ENCODE measurements at places on chromosomes 5 and 9.
A peak's percentile ranks its signal among the peaks of the same experiment; 100 is the strongest.

DNA sequence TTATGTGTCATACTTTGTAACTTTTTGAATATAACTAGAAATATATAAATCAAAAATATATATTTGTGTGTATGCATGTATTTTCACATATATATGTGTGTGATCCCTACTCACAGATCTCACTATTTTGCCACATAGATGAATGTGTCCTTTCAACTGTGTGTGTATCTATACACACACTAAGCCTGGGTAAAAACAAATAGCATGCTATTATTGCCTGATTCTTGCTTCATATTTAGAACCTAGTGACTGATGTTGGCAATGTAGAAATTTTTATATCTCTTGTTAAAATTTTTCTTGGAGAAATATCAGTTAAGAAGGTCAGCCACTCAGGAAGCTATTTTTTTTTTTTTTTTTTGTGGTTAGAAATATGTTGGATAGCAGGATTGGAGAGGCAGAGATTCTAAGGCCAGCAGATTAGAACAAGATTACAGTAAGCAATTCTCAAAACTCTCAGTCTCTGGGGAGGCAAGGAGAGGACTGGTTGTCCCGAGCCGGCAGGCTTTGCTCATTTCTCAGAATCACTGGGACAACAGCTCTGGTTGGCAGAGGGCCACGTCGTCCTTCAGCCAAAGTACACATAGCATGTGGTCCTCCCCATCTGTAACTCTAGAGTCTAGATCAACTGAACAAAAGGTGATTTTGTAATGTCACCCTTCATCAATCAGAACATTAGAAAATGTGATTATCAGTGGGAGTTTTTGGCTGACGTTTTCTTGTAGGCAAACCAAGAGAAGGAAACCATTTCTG lies 19.7 kb downstream of the C6 start:
- DNase-seq, result no peak

GRCh38 chr5:36741128-36741527 lies 134.7 kb downstream of the SLC1A3 start:
- no peak for DNase-seq

GRCh38 chr5:34854459-34855174 lies 15.7 kb downstream of the TTC23L start:
- DNase-seq, result no peak

DNA sequence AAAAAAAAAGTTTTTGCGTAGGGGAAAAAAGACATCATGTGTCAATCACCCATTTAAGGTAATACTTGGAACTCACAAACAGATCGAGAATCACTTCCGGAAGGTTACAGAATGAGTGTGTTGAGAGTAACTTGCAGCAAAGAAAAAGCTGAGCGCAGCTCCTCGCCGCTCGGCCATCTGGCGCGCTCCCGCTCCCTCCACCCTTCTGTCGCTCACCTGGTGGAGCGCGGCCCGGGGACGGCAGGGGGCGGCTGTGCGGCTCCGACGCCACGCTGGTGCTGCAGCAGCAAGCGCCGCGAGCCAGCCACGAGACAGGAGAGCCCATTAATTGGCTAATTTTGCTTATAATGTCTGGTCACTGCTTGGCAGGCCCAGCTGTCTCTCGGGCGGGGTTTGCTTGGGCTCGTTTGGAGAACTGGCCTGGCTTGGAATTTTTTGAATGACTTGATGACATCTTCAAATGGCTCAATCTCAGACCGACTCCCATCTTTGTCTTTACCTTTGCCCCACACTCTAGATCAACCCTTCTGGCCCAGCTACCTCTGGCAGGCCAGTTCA lies 601.8 kb downstream of the CCDC171 start:
- DNase-seq, result no peak

GRCh38 chr9:134789168-134789567 lies 91.4 kb upstream of the FCN2 start:
- DNase-seq, result no peak

DNA sequence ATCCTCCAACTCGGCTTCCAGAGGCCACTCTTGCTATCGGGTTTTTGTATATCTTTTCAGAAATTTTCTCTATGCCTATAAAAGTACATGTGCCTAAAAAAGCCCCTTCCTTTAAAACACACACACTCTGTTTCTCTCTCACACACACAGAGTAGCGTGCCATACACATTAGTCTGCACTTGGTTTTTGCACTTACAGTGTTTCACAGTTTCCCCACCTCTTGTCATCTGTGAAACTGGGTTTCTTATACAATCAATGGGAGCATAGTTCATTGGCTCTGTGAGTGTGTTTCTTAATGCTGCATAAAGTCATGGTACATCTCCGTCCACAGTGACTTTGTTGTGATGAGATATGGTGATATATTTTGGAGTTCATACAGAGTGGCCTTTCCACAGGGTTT lies 664 bp upstream of the IGFBPL1 start:
- no peak for DNase-seq

DNA sequence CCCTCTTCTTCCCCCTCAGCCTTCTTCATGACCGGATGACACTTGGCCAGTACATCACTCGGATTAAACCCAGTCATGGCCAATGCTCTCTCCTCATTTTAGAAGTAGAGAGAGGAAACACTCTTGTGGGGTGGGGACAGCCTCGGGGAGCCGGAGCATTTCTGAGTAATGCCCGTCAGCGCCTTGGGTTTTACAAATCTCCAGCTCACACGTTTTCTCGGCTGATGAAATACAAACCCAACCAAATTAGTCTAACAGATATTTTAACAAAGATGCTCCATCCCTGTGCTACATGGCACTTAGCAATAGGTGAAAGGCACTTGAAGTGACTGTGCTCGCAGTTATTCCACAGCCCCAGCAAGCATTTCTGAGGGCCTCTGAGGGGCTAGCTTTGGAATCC lies 51.7 kb downstream of the ZNF366 start:
- DNase-seq, result no peak

DNA sequence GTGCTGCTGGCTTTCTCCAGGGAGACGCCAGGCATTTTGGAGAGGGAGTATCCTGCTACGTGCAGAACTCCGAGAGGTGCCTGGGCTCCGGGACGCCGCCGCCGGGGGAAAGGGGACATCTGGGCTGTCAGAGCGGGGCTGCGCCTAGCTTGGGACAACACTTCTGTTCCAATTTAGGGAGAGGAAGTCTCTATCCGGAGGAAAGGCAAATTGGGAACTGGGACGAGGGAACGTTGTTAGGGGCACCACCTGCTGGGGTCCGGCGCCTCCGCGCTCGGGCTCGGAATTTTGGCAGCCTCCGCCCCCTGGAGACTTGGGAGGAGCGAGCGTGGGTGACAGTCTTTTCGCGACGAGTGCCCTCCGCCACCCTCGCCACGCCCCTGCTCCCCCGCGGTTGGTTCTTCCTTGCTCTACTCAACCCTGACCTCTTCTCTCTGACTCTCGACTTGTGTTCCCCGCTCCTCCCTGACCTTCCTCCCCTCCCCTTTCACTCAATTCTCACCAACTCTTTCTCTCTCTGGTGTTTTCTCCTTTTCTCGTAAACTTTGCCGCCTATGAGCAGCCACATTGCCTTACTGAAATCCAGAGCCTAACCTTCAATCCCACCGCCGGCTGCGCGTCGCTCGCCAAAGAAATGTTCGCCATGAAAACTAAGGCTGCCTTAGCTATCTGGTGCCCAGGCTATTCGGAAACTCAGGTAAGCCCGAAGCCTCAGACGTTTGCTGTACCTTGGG lies 1.6 kb downstream of the TSLP start:
- peak; percentile 32 for DNase-seq

DNA sequence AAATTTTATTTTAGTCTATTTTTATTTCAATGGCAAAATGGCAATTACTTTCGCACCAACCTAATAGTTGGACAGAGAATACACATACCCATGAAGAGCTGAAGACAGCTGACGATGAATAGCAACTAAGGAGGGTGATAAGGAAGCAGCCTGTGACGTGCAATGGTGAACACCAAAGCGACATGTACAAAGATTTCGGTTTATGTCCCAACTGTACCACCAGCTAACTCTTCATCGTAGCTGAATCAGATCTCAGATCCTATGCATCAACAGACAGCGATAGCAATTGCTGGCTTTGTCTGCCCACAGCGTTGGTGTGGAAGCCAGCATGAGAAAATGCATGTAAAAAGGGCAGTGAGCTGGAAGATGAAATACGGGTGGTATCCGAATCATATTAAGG lies 130.6 kb upstream of the ANKH start:
- DNase-seq, result no peak
